Uterus (tissue), 4 donors: ENCODE measurements at places on chromosomes 11 and 22.
A peak's percentile ranks its signal among the peaks of the same experiment; 100 is the strongest.

DNA sequence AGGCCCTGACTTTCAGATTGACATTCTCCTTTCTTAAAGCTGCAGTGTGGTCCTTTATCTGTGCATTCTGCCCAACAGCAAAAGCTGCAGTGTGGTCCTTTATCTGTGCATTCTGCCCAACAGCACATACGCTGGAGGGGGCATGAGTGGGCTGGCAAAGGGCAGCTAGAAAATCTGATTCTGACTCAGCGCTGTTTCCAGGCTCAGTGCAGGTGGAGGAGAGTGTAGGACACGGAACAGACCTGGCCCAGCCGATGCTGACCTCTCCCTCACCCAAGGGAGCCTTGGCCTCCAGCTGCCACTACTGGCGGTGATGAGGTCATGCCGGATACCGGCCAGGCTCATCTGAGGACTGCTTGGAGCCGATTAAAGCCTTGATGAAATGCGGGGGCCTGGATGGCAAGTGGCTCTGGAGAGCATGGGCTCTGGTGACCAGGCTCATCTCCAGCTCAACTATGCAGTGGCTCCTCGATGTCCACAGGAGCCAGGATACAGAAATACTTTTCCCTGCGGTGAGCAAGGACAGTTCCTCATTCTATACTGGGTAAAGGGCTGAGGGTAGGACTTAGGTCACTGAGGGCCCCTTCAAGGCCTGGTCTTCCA, 84.6 kb downstream of the CLPB start:
- no peaks in the 10 kb centered on the region for H3K36me3 ChIP-seq
- DNase-seq, result peak; percentile 22
- no peak overlapping the region for H3K4me3 ChIP-seq

DNA sequence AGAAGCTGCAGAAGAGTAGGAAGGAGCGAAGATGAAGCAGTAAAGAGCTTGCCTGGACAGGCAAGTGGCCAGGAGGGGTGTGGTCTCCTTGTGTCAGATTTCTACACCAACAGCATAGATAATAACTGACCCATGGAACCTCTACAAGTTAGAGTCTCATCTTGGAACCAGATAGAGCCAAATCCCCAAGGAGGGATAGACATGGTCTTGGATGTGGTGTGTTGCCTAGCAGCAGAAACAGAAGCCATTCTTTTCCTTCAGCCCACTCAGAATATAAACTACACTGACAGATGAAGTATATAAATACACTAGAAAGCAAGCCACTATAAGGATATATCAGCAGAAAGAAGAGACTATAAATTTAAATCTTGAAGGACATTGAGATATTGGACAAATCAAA, 4.3 kb upstream of the CARD16 start:
- no peak overlapping the region for H3K27ac ChIP-seq
- no peak overlapping the region for H3K4me3 ChIP-seq
- no peak for DNase-seq
- no peaks in the 10 kb centered on the region for H3K4me1 ChIP-seq
- H3K36me3 ChIP-seq, result no peaks in the 10 kb centered on the region

GRCh38 chr11:118290923-118291322, 13.6 kb upstream of the CD3E start:
- no peaks in the 10 kb centered on the region for H3K36me3 ChIP-seq
- DNase-seq, result no peak
- no peak overlapping the region for H3K4me3 ChIP-seq
- no peaks in the 10 kb centered on the region for H3K4me1 ChIP-seq
- H3K27me3 ChIP-seq, result no peaks in the 10 kb centered on the region
- H3K27ac ChIP-seq, result no peak overlapping the region

- no peak for DNase-seq
- no peaks in the 10 kb centered on the region for H3K36me3 ChIP-seq
- H3K4me1 ChIP-seq, result no peaks in the 10 kb centered on the region
- H3K27ac ChIP-seq, result no peak overlapping the region
- no peak overlapping the region for H3K4me3 ChIP-seq
These were observed 300.2 kb downstream of the MN1 start for GRCh38 chr22:27501191-27501936.

DNA sequence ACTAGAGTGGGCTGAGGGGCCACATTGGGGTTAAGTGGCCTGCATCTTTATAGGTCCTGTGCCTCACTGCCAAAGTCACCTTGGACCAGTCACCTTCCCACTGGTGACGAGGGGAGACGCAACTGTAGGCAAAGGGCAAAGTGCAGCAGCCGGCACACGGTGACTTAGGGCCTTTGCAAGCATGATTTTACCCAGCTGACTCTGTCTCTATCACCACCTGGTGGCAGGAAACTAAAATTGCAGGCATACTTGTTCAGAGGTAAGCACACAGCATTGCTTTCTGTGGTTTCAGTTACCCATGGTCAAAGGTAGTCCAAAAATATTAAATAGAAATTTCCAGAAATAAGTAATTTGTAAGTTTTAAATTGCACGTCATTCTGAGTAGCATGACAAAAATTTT, 1164.4 kb downstream of the BRD1 start:
- H3K4me1 ChIP-seq, result no peaks in the 10 kb centered on the region
- no peak for DNase-seq
- H3K4me3 ChIP-seq, result no peak overlapping the region
- H3K36me3 ChIP-seq, result no peaks in the 10 kb centered on the region
- no peak overlapping the region for H3K27ac ChIP-seq
- no peaks in the 10 kb centered on the region for H3K27me3 ChIP-seq

- H3K27ac ChIP-seq, result no peak overlapping the region
- no peaks in the 10 kb centered on the region for H3K27me3 ChIP-seq
- DNase-seq, result no peak
- H3K4me3 ChIP-seq, result no peak overlapping the region
These were observed 435.7 kb upstream of the CADM1 start for GRCh38 chr11:115939731-115940421.

DNA sequence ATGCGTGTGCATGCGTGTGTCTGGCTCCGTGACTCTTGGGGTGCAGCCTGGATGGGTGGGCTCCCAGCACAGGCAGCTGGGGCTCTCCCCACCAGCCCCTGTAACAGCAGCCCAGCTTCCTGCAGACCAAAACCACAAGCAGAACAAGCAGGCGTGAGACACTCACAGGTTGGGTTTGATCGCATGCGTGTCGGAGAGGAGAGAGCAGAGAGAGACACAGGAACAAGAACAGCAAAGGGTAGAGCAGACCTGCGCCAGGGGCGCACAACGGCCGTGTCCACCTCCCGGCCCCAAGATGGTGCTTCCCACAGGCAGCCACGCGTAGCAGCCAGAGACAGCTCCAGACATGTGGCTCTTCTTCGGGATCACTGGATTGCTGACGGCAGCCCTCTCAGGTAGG, at the start of gene CD6:
Gene CD6, plus strand, starts transcription at position 161 of the 400 bp plus-strand sequence. Its CDS starts 186 bp downstream, at position 347.
- H3K36me3 ChIP-seq, result no peaks in the 10 kb centered on the region
- no peaks in the 10 kb centered on the region for H3K4me1 ChIP-seq
- DNase-seq, result no peak

- H3K4me1 ChIP-seq, result no peaks in the 10 kb centered on the region
- no peak for DNase-seq
- no peak overlapping the region for H3K27ac ChIP-seq
- no peak overlapping the region for H3K4me3 ChIP-seq
- no peaks in the 10 kb centered on the region for H3K36me3 ChIP-seq
These were observed 11.9 kb downstream of the HOATZ start for GRCh38 chr11:111526501-111526900.

- H3K4me3 ChIP-seq, result no peak overlapping the region
- no peak for DNase-seq
- H3K4me1 ChIP-seq, result no peaks in the 10 kb centered on the region
- no peaks in the 10 kb centered on the region for H3K36me3 ChIP-seq
- H3K27ac ChIP-seq, result no peak overlapping the region
- H3K27me3 ChIP-seq, result no peaks in the 10 kb centered on the region
These were observed 30.1 kb downstream of the ST14 start for GRCh38 chr11:130189492-130190210.

DNA sequence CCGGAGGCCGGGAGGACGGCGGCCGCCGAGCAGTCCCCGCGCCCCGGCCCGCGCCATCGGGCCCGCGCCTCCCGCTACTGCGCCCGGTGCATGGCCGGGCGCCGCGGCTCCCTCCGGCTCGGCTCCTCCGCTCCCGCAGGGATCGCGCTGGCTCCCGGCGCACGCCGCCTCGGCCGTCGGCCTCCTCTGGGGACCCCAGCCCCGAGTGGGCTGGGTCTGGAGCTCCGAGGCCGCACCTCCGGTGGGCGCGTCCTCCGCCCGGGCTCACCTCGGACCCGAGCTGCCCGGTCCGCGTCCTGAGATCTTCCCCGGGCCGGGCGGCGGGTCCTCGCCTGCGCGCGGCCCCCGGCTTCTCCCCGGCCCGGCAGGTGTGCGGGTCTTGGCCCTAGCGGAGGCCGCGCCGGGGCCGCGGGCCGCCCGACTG, 251 bp downstream of the SHISA8 start:
- H3K4me1 ChIP-seq, result no peaks in the 10 kb centered on the region
- H3K27ac ChIP-seq, result no peak overlapping the region
- peak overlapping the region; percentile 3 for H3K4me3 ChIP-seq
- no peak for DNase-seq
- H3K36me3 ChIP-seq, result no peaks in the 10 kb centered on the region

GRCh38 chr11:115886422-115886733, 382.2 kb upstream of the CADM1 start:
- H3K36me3 ChIP-seq, result no peaks in the 10 kb centered on the region
- H3K27me3 ChIP-seq, result no peaks in the 10 kb centered on the region

- DNase-seq, result no peak
- H3K4me1 ChIP-seq, result no peaks in the 10 kb centered on the region
- no peak overlapping the region for H3K4me3 ChIP-seq
These were observed 85.0 kb upstream of the EED start for GRCh38 chr11:86159581-86159891.

GRCh38 chr11:96094156-96094555, 170.2 kb upstream of the MTMR2 start:
- no peaks in the 10 kb centered on the region for H3K4me1 ChIP-seq
- no peak for DNase-seq
- H3K27me3 ChIP-seq, result no peaks in the 10 kb centered on the region
- H3K4me3 ChIP-seq, result no peak overlapping the region
- H3K36me3 ChIP-seq, result no peaks in the 10 kb centered on the region

DNA sequence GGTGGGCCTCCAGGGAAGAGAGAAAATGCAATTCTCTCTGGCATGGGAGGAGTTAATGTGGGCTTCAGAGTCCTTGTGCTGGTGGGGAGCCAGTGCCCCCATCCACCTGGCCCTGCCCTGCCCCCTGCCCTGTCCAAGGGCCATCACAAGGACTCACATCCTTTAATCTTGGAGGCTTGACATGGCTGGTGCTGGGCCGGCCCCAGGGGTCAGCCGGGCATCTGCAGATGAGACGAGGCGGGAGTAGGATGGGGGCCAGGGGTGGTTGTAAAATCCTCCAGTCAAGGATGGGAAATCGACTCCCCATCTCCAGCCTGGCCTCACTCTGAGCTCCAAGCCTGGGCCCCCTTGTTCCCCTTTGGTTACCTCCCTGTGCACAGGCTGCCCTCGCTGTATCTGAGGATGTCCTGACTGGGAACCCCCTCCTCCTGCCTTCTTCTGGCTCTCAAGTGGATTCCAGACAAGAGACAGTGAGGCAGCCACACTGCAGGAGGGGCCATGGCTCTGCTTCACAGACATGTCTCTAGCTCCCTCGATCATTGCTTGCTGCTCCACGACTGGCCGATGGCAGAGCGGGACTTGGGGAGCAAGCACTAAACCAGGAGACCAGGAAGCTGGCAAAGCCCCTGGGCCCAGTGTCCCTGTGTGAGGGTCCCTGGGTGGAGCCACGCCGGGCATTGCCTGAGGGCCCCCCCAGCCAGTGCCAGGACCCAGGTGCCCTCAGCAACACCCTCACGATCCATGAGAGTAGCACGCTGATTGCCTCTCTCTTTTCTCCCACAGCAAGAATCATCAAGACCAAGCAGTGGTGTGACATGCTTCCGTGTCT, 1120.5 kb downstream of the BRD1 start:
- H3K4me1 ChIP-seq, result no peaks in the 10 kb centered on the region
- no peak overlapping the region for H3K4me3 ChIP-seq
- H3K36me3 ChIP-seq, result no peaks in the 10 kb centered on the region
- DNase-seq, result no peak
- no peaks in the 10 kb centered on the region for H3K27me3 ChIP-seq

DNA sequence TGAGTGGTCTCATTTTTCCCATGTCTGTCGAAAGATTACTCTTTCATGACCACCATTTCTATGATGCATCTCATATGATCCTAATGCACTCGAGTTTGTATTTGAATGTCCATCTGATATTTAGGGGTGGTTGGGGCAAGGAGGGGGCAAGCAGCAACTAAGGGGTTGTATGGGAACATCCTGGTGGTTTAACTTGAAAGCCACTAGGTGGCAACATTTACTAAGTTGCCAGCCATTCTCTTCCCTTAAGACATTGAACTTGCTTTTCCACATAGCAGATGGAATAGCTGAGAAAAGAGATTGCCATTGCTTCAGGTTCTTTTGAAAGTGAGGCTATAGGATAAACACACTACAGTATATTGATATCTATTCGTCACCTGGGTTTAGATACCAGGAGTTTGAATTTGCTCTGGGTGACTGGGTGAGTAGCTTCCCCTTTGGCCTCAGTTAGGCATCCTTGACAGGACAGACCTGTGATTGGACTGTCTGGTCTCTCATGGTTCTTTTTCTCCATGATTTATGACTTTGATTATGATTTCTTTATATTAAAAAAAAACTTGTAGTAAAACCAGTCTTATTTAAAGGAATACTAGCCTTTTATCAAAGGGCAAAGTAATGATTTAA, 32.4 kb downstream of the NF2 start:
- no peaks in the 10 kb centered on the region for H3K27me3 ChIP-seq
- no peaks in the 10 kb centered on the region for H3K4me1 ChIP-seq
- no peaks in the 10 kb centered on the region for H3K36me3 ChIP-seq
- no peak overlapping the region for H3K27ac ChIP-seq

DNA sequence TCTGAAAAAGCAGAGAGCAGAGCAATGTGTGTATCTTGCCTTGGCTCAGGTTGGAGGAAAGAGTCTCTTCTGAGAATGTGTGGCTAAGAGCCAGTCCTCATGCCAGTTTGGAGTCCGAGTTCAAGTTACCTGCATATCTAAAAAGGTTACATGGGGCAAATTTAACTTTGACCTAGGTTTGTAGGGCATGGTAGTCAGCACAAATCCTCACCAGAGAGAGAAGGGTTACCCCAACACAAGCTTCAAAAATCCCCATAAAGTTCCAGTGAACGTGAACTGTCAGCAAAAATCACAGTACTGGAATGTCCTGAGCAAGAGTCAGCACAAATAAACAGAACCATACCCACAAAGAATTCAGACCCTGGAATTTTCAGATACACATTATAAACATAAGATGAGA, 13.8 kb downstream of the SDHD start:
- no peak overlapping the region for H3K27ac ChIP-seq
- no peaks in the 10 kb centered on the region for H3K4me1 ChIP-seq
- H3K27me3 ChIP-seq, result no peaks in the 10 kb centered on the region
- no peak for DNase-seq
- no peak overlapping the region for H3K4me3 ChIP-seq
